ENCODE measurements at places on chromosomes 2 and 18.

- DNase-seq = no peak
Observed at GRCh38 chr2:212015588-212015987, 523.0 kb downstream of the ERBB4 start.

DNA sequence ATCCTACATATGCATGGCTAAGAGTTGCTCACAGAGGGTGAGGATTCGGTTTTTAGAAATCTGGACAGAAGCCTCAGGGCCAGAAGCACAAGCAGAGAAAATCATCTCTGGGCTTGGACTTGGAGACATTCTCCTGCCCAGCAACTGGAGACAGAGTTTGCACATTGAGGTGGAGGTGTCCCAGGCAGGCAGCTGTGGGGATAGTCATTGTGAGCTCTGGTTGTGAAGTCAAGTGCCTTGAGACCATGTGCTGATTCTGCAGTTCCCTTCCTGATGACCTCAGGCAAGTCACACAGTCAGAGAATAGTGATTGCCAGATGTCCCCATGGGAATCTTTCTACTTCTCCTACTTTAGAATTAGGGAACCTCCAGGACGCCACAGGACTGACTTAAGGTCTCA lies 108.4 kb upstream of the LDAH start:
- DNase-seq = no peak

DNA sequence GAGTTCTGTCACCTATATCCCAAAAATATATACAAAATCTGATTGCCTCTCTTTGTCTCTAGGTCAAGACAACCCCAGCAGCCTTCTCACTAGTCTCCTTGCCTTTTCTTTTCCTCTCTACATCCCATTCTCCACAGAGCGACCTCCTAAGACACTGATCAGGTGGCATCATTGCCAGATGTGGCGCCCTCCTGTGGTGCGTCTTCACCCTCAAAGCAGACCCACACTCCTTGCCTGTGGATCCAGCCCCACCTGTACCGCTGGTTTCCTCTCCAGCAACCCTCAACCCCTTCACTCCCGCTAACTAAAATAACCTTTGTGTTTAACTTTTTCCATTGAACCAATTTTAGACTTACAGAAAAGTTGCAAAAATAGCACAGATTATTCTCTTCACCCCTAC lies 273.3 kb downstream of the GLI2 start:
- DNase-seq = no peak

GRCh38 chr2:18413676-18414396 lies 146.6 kb downstream of the RDH14 start:
- DNase-seq = no peak

DNA sequence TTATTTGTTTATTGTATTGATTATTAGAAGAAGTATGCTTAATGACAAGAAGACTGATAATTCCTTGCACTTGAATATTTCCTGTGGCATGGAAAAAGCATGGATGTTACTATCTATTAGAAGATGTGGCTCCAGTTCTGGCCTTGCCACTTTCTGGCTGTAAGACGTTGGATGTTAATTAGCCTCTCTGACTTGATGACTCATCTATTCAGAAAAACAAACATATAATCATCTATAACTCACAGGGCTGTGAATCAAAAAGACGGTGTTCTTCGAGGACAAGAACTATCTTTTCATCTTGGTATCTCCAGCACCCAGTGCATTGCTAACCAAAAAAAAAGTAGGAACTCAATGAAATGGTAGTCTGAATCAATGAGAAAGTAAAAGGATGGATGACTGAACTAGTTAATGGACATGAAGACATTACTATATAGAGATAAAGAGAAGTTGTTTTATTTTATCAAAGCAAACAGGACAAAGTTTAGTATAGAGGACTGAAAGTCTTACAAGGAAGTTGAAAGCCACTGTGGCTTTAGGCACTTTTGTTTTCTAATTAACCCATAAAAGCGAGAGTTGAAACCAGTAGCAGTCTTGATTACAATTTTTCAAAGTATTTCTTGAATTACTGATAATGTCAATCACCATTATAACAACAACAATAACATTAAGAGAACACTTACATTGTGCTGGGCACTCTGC lies 145.3 kb downstream of the RND3 start:
- DNase-seq = no peak

GRCh38 chr18:33231474-33232317 lies 208.8 kb downstream of the CCDC178 start:
- DNase-seq = no peak

- no peak for DNase-seq
Observed at GRCh38 chr2:97761192-97761591, 47.8 kb downstream of the ZAP70 start.

GRCh38 chr18:58552057-58552461 lies 76.8 kb downstream of the ALPK2 start:
- DNase-seq = no peak

DNA sequence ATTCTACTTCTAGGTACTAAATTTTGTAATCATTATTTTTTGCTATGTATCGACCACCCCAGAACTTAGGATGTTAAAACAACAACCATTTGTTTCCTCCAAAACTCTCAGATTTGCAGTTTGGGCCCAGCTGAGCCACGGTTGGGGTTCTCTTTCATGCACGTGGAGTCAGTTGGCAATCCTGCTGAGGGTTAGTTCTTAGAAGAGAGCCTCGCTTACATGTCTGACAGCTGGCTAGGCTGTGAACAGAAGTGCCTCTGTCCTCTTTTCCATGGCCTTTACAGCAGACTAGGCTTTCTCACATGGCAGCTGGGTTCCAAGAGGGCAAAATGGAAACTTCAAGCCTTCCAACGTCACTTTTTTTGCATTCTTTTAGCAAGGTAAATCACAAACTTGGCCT lies 9.3 kb upstream of the RGPD4 start:
- DNase-seq = no peak

GRCh38 chr2:162706770-162707169 lies 131.8 kb downstream of the KCNH7 start:
- no peak for DNase-seq

DNA sequence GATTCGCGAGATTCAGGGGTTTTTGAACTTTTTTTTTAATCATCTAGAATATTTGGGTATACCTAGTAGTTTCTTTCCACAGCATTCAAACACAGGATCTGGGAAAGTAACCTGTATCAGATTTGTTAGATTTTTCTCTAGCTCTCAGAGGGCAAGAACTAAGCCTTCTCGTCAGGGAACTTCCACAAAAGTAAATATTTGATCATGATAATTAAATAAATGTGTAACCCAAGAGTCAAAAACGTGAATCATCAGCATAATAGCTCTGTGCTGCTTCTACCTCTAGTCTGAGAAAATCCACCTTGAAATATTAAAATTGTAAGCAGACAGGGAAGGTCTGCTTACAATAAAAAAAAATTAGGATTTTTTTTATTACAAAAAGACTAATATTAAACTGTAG lies 225.7 kb upstream of the SPOPL start:
- no peak for DNase-seq

- no peak for DNase-seq
Observed at GRCh38 chr18:75161256-75162028, 47.5 kb downstream of the PTGR3 start.

DNA sequence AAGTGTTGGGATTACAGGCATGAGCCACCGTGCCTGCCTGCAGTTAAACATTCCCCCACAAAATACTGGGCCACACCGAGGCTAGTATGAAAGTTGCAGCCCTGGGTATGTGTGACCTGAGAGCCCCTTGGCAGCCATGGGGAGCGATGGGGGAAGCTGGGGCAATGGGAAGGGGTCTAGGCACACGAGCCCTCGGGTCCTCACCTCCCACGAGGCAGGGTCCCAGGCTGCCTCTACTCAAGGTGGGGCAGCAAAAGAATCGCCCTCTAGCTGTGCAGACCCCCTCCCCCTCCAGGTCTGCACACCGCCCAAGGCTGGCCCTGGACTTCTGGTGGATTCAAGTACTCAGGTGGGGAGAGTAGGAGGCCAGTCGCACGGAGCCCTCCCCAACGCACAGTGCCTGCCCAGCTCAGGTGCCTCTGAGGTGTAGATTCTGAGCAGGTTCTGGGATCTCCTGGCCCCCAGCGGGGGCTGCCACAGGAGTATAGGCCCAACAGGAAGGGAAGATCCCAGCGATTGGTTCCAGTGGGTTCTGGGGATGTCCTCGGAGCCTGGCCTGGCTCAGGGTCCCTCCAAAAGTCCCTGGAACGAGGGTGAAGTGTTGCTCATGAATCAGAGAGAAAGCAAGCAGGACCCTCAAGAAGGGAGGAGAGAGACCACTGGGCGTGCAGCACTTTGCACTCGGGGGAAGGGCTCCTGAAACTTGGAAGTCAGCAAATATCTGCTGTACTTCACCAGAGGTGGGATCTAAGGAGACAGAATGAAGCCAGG lies 2.6 kb downstream of the GPR35 start:
- no peak for DNase-seq

DNA sequence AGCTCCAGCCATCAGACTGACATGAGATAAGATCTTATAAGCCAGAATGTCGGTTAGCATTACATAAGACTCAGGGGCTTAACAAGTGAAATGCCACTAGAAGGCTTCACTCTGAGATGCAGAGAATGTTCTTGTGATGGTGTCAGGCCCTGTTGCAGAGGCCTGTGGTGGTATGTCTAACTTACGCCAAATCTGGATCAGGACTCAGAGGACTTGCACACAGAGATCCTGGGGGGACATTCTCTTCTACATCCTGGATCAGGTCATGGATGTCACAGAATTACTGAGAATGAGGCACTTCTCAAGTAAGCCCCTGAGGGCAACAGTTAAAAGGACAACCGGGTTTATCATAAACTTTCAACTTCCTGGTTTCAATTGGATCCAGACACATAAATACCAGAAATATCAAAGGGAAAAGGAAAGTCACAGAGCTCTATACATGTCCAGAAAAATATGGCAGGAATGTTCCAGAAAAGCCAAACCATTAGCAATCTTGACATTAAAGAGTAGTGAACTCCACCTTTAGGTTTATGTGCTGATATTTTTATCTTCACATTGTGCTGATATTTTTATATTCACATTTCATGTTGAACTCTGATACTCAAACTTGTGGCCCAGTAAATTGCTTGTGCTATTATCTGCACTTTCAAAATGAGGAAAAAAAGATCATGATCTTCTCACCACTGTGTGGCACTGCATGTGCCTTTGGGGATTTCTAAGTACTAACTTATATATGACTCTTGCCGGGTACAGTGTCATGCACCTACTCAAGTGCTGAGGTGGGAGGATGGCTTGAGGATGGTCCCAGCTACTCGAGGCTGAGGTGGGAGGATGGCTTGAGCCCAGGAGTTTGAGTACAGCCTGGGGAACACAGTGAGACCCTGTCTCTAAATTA lies 137.5 kb upstream of the RNF152 start:
- no peak for DNase-seq

DNA sequence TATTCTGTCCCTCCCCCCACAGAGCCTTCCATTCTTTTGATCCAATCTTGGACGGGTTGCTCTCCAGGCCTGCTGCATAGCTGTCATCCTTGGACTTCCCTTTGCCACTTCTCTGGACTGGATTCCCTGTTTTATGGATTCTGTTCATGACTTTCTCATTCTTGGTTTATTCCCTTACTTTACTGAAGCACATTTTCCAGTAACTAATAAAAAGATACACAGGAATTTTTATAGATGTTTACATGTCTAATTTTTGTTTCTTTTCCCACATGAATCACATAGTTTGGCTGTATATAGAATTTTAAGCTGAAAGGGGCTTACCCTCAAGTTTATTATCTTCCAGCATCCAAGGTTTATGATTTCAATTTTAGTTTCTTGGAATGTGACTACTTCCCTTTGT lies 37.9 kb downstream of the GDF7 start:
- no peak for DNase-seq

GRCh38 chr2:71685073-71685848 lies 231.9 kb downstream of the DYSF start:
- no peak for DNase-seq

DNA sequence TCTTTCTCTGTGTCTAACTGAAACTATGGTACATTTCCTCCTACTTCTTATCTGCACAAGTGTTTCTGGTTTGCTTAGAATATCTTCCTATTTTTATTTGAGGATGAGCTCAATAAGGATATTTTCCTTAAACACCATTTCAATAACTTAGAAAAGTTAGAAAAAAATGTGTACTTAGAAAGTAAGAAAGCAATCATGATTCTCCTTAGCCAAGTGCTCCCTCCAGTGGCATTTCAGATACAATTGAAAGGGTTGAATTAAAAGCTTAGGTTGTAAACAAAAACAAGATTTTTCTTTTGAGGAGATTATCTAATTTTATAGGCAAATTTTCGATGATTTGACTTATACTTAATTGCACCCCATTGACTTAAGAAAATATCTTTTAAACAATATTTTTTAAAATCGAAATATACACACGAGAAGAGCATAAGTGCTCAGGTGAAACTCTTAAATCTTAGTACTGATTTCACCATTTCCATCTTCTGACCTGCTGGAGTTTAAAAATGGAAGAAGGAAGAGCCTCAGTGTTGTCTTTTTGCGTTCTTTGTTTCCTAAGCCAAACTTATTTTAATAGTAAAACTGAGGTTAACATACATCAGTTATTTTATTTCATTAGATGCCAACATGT lies 26.9 kb downstream of the C18orf63 start:
- no peak for DNase-seq

- DNase-seq = no peak
Observed at GRCh38 chr2:96099861-96100798, 16.2 kb downstream of the ADRA2B start.

DNA sequence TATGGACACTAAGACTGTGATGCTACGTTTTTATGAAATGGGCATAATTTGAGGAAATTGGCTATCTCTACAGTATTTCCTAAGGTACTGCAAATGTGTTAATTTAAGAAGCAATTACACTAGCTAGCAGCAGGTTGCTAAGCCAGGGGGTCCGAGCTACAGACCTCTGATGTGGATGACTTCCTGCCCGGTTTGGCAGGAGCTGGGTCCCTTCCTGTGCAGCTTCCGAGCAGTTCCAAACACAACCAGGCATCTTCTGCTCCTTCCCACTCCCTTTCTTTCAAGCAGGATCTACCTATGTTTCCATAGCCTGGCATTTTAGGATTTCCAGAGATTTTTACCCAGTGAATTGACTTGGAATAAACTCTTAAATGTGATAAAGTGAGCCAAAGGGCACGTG lies 55.7 kb downstream of the SCN2A start:
- no peak for DNase-seq

DNA sequence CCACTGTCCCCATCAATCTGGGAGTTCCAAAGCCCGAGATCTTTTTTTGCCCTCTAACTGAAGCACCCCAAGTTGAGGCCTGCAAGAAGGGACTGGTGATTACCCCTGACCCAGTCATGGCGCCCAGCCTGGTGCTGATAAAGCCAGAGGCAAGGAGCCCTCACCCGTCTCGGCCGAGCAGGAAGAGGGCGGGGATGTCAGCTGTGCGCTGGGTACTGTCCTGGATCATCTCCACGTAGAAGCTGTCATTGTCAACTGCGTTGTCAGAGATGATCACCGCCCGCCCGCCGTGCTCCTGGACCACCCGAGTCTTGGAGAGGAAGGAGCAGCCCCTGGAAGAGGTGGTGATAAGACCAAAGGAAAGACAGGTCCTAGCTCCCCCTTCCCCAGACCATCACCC lies 4.4 kb downstream of the PRADC1 start:
- no peak for DNase-seq

DNA sequence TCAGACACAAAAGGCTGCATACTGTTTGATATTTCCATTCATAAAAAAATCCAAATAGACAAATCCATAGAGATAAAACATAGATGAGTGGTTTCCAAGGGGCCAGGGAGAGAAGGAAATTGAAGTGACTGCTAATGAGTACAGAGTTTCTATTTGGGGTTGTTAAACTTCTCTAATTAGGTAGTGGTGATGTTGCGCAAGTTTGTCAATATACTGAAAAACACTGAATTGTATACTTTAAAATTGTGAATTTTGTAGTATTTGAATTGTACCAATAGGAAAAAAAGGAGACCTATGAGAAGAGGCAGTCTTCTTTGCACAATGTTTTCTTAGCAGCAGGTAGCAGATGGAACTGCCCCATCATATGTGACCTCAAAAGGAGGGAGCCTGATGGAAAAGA lies 71.1 kb downstream of the SCN9A start:
- DNase-seq = no peak

- no peak for DNase-seq
Observed at GRCh38 chr2:205166745-205167144, 515.6 kb upstream of the NRP2 start.
